Cerebellum (tissue), 4 donors: ENCODE measurements at places on chromosomes 7 and 10.

- DNase-seq: no peak
Measured at GRCh38 chr7:94512735-94513564, 3.3 kb downstream of the CASD1 start.

DNA sequence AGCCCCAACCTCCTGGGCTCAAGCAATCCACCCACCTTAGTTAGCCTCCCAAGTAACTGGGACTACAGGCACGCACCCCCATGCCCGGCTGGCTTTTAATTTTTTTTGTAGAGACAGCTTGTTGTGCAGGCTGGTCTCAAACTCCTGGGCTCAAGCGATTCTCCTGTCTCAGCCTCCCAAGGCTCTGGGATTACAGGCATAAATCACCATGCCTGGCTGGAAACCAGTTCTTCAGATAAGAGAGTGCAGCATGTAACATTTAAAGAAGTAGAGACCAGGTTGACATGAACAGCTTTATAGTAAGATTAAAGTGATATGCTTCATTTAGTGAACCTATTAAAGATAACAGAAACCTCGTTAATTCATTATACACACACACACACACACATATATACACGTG, 167.9 kb upstream of the KAT6B start:
- no peak for DNase-seq

- no peak for DNase-seq
Measured at GRCh38 chr7:158976468-158976848, 120.1 kb downstream of the DYNC2I1 start.

DNA sequence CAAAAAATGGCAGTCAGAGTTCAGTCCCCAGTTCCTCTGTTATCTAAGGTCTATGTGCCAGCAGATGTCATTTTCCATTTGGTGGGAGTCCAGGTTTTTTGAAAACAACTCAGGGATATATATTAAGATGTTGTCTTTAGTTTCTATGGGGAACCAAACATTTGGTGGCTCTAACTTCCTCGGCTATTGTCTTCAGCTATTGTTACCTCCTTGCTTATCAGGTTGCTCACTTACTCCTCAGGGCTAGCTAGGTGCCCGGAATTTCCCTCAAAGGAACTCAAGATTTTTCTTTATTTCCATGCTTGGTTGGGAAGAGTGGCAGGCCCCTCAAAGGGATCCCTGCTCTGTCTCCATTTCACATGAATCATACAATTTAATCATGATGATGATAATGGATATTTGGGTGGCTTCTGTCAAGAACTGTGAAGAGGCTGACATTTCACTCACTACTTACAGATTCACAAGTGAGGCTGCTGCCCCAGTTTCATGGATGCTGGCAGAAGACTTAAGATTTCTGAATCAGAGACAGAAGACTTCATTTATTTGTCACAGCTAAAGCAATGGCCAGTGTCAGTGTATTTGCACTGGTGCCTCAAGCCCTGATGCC, 182.8 kb downstream of the PKD1L1 start:
- DNase-seq: no peak

DNA sequence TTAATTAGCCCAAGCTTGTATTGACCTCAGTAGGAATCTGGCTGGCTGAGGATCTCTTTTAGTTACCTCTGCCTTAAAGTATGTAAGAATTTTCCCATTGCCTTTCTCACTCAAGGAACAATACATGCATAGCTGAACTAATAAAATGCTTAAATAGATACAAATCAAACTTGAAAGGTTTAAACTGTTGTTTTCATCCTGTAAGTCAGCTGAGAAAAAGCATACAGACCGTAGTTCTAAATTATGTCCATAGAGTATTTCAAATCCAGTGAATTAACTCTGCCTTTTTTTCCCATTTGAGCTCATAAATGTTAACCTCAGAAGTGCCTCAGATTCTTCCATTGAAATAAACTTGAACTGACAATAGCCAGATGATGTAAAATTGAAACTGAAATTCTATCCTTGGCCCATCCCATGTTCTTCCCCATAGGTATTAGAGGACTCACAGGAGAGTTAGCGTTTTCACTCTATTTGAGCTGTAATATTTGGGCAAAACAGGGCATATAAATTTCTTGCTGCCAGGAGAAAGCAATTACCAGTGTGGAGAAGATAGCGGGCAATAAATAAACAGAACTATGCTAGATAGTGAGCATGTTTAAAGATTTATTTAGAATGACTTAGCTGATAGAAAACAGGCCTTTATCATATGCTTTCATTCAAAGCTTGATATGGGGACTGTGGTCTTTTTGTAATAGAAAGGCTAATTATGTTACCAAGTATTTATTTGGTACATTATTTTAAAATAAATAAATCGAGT, 163.7 kb downstream of the WNT2 start:
- no peak for DNase-seq

- DNase-seq: no peak
Measured at GRCh38 chr10:120580918-120581895, 124.2 kb downstream of the PLPP4 start.

DNA sequence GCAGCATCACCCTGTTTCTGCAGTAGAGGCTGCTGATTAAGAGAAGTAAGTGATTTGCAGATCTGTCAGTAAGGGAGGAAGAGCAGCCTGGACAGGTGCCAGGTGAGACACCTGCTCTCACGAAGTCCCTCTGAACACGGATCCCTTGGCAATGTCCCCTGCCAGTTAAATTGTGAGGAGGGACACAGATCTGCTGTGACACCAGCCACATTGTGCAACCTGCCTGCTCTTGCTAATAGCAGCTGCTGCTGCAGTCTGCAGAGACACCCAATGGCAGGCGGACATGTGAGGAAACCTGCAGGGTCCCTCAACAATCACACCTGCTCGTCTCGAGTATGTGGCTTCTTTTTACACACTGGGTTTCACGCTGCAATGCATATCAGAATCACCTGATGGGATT, 31.9 kb downstream of the ANXA11 start:
- peak; percentile 63 for DNase-seq

GRCh38 chr10:110137142-110137545, 70.3 kb upstream of the MXI1 start:
- DNase-seq: peak; percentile 74

DNA sequence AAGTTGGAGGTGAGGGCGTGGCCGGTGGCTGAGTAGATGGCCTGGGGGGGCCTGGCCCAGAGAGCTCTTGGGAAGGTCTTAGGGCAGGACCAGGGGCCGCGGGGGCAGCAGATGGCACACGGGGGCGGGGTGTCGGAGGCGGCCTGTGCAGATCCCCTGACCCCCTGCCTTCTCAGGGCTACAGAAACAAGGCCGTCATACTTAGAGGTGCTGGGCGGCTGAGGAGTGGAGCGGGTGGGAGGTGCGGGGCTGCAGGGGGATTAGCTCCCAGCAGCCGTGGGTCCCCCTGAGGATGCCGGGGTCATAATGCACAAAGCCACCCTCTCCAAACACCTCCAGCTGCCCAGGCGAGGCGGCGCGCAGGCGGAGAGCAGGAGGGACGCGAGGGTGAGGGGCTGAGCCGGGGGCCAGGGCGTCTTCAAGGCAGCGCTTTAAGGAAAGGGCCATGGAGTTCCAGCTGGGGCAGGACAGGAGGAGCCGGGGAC, 40.4 kb upstream of the ZNF32 start:
- no peak for DNase-seq

DNA sequence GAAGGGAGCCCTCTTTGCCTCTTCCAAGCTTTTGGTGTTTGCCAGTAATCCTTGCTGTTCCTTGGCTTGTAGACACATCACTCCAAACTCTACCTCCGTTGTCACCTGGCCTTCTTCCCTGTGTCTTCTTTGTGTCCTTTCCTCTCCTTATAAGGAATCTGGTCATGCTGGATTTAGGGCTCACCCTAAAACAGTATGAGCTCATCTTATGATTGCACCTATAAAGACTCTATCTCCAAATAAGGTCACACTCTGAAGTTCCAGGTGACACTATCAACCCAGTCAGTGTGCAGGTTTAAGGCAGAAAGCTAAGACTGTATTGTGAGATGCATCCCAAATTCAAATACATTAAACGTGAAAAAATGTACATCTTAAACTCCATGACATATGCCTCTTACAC, 49.0 kb upstream of the ZRANB1 start:
- no peak for DNase-seq

DNA sequence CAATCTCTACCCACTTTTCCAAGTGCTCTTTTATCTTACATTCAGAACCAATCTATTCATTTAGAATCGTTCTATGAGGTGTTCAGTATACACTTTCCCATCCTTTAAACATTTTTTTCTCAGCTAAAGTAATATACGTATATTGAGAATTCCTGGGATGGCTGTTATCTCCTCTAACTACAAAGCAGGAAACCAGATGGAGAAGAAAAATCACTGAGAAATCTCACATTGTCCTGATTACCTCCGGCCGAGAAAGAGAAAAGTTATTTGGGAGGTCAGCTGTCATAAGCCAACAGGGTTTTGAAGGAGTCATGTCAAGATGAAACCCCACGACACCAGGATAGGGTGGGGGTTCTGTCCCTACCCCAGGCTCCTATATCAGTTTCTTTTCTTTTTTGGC, 99.2 kb upstream of the KDM7A start:
- DNase-seq: no peak

DNA sequence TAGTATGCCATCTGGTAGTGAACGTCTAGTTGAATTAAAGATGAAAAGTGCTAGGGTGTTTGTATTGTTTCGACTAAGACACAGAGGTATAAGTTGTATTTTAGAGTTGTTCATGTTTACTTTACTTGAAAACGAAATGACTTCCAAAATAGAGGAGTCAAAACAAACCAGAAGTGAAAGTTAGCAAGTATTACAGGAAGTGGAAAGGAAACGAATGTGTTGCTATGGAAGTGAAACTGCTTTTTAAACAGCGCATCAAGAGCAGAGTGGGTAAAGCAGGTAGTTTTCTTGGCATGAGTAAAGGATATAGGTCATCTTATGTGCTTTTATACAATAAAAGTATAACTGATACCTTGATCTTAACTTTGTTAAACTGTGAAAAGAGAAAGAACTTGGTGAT, 20.0 kb upstream of the GALNTL5 start:
- no peak for DNase-seq
